ENCODE measurements at places on chromosomes 7 and 10.

GRCh38 chr7:50655020-50655419 is 89.8 kb upstream of the DDC start:
- DNase-seq, result no peak

DNA sequence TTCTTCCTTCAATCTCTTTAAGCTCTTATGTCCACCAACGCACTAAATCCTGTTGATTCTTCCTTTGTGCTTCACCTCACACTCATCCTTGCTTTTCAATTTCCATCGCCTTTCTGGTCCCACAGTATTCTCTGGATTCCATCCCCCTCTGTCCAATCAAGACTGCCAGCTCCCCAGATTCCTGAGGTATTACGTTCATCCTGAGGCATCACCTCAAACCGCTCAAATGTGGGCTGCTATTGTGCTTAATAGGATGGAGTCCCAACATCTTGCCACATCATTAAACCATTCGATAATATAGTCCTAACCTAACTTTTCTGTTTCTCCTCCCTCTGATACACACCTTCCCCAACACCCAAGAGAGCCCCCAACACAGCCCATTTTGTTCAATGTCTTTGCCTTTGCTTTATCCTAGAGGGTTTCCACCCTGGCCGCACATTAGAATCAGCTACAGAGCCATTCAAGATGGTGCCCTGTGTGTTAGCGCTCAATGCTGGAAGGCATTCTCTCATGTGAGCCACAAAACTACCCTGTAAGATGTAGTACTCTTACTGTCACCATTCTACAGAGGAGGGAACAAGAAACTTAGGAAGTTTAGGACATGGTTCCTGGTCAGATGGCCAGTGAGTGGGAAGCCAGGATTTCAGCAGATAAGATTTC is 79.5 kb upstream of the LEP start:
- DNase-seq, result no peak

DNA sequence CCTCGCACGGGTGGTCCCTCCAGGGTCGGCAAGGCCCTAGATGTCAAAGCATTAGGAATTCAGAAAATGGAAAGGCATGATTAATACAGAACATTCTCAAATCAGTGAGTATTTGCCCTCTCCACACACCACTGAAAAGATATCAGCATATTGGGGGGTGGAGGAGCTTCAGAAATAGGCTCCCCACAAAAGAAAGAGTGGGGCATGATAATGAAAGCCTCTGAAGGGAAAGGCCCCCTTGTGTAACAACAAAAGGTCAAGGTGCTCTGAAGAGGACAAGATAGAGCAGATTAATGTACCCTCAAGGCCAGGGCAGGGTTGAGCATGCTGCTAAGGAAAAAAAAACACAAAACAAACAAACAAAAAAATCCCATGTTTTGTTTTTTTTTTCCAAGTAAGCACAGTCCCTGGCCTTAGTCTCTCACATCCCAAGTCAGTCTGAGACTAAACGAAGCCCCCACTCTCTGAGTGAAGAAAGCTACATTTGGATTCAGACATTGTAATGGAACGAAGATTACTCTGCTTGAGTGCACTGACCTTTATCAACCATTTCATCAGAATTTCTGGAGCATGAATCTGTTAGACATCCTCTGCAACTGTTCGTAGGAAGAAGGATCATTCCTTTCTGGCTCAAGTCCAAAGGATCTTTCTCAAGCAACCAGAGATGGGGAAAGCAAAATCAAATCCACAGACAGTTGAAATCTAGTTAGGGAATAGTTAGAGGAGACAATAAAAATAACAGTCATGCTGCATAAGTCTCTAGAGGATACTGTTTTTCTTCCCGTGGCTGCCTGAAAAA is 27.4 kb upstream of the DGKI start:
- DNase-seq, result no peak

DNA sequence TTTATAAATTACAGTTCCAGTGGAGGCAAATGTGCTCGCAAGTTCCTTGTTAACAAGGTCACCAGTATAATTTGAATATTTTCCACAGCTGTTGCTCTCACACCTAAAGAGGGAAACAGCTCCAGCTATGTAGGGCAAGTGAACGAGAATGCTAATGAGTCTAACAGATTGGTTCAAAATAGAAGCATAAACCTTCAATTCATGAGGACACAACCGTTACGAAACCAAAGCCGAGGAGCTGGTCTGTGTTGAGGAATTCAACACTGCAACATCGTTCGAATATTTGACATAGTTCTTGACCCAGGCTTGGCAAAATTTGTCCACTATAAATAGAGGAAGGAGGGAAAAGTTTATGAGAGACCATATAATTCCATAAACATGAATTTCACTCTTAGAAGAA is 161.3 kb downstream of the KLF6 start:
- DNase-seq, result no peak

GRCh38 chr7:126791306-126791705 is 461.4 kb downstream of the GRM8 start:
- DNase-seq, result no peak

GRCh38 chr7:85019778-85020177 is 167.1 kb downstream of the SEMA3D start:
- DNase-seq, result no peak

- DNase-seq, result peak; percentile 25
Measured at GRCh38 chr10:73991884-73992245, 6.1 kb upstream of the VCL start.
